ENCODE measurements at places on chromosomes 5 and 9. TPM values are rescaled to one million over a fixed set of nuclear protein-coding genes. Genes with fewer than 3 reads are reported as not detected.

DNA sequence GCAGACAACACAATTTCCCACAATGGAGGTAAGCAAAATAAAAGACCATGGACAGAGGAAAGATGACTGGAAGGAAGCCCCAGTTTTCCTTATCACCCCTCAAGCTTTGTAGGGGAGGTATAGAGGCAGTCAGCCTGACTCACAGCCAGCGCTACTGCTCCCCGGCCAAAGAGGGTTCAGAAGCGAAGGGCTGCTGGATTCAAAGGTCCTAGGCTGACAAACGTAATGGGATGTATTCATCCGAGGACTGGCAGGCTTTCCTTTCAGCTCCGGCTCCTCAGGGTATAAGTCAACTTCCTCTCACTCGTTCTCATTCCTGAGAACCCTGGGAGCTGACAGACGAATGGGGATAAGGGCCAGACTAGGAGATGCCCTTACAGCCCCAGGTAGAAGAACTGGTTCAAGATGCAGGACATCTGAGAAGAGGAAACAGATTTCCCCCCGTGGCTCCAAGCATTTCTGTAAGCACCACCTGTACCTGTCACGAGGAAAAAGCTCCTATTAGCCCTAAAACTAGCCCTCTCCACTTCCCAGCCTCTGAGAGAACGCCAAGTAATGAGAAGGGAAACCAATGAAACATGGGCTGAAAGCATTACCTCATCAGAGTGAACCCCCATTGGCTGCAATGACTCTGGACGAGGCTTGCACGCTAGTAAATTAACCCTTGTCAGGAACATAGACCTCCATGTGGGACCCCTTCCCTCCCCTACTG lies 22.1 kb upstream of the FAM13B start:
- no peak for DNase-seq

The KLF9 gene
- total RNA-seq: 132 TPM

DNA sequence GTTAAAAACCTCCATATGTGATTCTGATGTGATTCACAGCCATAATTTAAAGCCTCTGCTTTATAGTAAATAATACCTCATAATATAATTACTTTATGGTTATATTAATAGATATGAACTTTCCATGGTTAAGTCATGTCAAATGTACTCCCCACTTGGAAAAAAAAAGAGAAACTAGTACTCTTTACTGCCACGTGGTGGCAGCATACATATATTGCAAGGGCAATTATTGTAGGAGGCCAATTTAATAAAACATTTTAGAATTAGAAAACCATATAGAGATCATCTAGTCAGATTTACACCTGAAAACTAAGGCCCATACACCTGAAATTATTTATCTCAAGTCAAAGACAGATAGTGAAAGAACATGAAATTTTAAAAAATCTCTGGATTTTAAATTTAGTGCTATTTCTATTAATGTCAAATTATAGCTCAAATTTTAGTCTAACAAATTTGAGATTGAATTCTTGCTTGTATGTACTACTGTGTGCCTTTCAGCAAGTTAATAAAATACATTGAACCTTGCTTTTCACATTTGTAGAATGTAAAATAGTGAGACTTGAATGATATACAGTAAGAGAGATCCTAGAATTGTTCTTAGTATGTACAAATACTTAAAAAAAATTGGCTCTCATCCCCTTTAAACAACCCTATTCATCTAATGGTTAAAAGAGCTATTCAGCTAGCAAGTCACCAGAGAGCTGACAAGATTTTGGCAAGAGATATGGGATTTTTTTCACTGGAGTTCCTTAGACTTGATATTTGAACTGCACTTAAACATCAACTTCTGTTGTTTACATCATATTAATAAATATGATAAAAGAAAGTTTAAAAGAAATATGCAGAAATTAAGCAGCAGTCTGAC lies 603.8 kb downstream of the TLE4 start:
- no peak for DNase-seq

The PCDHB5 gene
- total RNA-seq: not detected

GRCh38 chr9:19840953-19841352 lies 52.1 kb upstream of the SLC24A2 start:
- DNase-seq: no peak

DNA sequence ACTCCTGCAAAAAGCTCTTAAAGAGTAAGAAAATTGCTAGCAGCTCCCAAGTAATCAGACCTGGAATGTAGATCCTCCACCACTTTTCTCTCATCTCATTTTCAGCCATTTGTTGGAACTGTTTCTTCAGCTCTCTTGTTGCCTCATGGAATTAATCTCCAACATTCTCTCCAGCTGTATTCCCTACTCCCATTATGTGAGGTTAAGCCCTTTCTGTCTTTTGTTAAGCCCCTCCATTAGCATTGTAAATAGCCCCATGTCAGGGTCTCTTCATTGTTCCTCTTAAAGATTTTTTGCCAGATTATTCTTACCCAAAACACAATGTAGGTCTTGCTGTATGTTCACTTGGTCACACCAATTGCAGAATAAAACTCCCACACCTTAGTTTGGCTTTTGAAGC lies 119.8 kb downstream of the PLPPR1 start:
- DNase-seq: no peak

DNA sequence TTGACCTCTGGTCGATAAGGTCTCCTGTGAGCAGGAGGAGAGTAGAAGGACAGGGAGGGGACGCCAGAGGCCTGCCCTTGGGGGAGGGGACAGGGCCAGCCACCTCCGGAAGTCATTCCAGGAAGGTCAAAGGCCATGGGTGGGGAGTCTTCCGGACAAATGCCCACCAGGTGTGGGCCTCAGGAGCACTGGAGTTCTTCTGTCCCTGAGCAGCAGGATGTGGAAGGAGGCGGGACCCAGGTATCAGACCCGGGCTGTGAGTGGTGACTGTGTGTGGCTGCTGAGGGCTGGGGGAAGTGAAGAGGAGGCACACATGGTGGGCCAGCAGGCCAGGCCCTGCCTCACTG lies 13.9 kb downstream of the FGF18 start:
- DNase-seq: no peak

The PCDHGA6 gene
- 0.11 TPM for total RNA-seq

The ZNF474 gene
- total RNA-seq: not detected

GRCh38 chr5:67165526-67166459 lies 30.8 kb downstream of the CD180 start:
- DNase-seq: peak; percentile 81

DNA sequence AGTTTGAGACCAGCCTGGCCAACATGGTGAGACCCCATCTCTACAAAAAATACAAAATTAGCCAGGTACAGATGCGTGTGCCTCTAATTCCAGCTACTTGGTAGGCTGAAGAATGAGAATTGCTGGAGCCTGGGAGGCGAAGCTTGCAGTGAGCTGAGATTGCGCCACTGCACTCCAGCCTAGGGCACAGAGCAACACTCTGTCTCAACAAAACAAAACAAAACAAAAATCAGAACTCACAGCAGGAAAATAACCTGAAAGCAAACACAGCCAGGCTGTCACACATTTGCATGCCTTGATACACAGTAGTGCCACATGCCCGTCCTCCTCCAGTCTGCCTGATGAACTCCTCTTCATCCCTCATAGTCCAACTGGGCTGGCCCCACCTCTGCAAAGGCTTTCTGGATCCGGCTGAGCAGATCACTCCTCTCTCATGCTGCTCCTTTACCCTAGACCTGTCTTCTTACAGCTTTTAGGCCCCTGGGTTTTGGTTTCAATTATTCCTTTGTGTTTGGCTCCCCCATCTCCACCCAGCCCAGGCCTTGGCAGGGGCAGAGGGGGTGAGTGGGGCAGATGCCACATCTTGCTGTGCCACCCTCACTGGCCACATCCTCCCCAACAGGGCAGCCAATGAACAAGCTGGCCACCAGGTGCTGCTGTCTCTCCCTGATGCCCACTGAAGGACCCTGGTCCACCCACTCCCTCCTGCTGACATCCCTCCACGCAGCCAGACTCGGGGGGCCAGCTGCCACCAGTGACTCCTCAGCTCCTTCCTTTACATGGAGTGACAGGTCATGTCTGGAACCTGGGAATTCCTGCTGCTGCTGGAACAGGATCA lies 62.0 kb upstream of the GGTA1 start:
- DNase-seq: no peak

- DNase-seq: no peak
Observed at GRCh38 chr9:114900942-114901802, 29.2 kb downstream of the TNFSF8 start.

GRCh38 chr5:148999741-149000140 lies 63.1 kb downstream of the SH3TC2 start:
- no peak for DNase-seq

DNA sequence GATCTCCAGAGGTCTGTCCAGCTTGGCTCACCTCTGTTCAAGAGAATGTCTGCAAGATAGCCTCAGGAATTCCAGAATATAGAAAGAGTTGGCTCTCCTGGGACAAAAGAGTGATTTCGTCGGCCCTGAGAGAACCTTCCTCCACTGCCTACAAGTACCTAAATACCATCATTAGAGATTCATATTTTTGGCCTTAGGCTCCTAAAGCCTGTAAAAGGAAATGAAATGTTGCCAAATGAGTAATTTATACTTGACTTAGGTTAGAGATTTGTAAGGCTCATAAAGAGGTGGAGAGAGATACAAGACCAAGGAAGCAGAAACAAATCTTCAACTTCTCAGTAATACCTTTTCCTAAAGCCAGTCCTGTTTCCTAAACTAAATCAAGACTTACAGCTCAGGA lies 146.2 kb downstream of the CCDC192 start:
- no peak for DNase-seq

GRCh38 chr5:52269401-52269800 lies 518.3 kb upstream of the ITGA1 start:
- DNase-seq: no peak

GRCh38 chr9:89874351-89875321 lies 269.8 kb downstream of the GADD45G start:
- DNase-seq: no peak

DNA sequence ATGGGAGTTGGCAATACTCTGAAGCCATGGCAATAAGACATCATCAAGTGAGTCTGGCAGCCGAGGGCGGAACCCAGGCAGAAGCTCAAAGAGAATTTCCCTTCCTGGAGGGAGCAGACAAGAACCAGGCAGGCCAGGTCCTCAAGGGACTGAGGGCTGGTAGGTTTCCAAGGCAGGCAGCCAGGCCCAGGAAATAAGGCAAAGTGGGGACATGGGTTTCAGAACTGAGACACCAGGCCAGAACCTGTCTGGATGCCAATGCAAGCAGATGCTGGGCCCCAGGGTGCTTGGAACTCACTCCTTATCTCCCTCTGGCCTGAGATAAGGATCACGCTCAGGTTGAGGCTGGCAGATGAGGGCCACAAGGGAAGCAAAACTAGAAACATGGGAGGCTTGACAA lies 8.9 kb downstream of the TSSK1B start:
- no peak for DNase-seq

The IL17B gene
- total RNA-seq: not detected

DNA sequence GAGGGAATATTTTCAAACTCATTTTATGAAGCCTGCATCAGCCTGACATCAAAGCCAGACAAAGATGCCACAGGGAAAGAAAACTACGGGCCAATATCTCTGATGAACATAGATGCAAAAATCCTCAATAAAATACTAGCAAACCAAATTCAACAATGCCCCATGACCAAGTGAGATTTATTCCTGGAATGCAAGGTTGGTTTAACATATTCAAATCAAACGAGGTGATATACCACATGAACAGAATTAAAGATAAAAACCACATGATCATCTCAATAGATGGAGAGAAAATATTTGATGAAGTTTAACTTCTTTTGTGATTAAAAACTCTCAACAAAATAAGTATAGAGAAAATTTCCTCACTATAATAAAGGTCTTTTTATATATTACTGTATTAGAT lies 792.0 kb upstream of the ZNF608 start:
- DNase-seq: no peak

DNA sequence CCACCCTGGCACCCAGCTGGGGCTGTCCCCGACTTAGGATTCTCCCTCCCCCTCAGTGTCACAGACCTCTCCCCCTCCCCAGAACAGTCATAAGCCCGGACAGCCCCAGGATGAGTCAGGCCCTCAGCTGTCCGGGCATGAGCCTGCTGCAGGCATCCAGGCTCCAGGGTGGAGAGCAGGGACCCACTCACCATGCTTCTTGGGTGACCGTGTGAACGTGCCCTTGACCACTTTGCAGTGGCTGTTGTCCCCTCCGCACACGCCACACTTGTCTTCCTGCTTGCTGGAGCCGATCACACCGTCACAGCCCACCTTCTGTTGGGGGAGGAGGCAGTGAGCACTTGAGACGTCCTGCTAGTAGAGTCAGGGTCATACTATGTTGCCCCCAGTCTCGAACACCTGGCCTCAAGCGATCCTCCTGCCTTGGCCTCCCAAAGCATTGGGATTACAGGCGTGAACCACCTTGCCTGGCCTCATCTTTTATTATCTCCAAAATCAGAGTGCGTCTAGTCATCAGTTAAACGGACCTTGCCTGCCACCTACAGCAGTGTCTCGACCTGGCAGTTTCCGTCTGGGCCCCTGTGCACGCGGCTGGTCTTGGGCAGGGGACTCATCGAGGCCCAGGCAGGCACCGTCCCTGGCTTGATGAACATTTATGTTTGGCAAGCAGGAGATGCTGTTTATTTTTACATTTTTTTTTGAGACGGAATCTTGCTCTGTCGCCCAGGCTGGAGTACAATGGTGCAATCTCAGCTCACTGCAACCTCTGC lies 72.6 kb downstream of the ZNF354C start:
- DNase-seq: no peak

The ADGRD2 gene
- total RNA-seq: not detected

The CDC20B gene
- not detected for total RNA-seq

The PRR16 gene
- not detected for total RNA-seq

The ABLIM3 gene
- not detected for total RNA-seq

DNA sequence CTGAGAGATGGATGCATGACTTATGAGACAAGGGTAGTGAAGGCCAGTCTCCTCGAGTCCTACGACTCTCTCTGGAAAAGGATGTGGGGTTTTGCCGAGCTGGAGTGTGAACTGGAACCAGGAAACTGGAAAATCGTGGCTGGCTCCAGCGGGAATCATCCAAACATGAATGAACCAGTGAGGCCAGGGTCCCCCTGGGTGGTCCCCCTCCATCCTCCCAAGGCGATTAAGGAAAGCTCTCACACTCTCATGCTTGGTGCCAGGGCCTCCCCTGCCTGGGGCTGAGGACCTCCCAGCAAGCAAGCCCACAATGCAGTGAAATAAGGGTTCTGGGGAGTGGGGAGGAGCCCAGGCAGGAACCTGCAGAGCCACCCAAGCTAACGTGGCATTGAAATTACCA lies 9.6 kb upstream of the AMBP start:
- DNase-seq: no peak

DNA sequence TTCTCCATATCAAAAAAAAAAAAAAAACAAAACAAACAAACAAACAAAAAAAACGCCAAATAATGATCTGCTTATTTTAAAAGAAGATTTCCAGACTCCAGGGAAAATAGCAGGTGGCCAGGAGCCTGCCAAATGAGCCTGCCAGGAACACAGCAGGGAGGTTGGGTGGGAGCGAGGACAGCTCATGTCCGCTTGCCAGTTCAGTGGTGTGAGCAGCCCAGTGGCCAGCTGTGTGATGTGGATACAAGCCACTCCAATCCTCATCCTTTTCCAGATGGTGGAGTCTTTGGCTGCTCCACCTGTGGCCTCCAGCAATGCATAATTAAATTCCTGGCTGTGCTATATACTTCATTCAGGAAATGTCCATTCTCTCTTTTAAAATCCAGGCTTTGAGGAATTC lies 1025.1 kb upstream of the C9orf72 start:
- DNase-seq: no peak
